Mesothelial cell of epicardium (in vitro differentiated cells): ENCODE measurements at places on chromosomes 6 and 20. TPM values are rescaled to one million over a fixed set of nuclear protein-coding genes. Genes with fewer than 3 reads are reported as not detected.
A peak's percentile ranks its signal among the peaks of the same experiment; 100 is the strongest.

DNA sequence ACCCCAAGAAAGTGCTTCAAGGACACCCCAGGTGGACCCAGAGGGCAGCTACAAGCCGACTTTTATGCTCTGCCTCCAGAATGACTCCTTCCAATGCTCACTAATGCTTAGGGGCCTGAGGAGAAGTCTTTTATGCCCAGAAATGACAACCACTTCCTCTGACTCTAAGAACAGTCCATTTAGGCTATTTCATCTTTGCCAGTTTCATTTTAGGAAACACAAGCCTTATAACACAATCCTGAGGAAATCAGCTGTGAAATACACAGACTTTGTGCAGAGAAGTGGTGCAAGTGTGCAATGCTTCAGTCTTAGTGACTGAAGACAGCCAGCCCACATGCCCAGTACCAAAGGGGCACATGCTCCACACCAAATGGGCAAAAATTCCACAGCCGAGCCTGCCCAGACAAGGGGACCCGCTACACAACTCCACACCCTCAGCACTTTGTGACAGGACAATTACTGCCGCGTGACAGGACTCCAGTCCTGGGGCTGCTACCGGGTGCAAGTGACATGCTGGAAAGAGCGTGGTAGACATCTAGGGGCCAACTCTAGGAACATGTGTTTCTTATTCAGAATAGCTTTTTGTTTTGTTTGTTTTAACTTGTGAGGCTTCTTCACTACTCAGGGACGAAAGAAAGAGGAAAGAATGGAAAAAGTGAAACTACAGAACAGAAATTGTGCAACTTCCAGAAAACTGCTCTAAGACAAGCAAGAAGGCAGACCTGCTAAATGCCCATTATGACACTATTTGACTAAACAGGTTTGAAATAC is 28.2 kb upstream of the PLAGL1 start:
- H3K36me3 ChIP-seq, result peaks cover 2% of the 10 kb centered on the region
- no peak for DNase-seq
- H3K4me3 ChIP-seq, result no peak overlapping the region
- H3K27ac ChIP-seq, result peak overlapping the region; percentile 0
- H3K4me1 ChIP-seq, result peaks cover 7% of the 10 kb centered on the region

DNA sequence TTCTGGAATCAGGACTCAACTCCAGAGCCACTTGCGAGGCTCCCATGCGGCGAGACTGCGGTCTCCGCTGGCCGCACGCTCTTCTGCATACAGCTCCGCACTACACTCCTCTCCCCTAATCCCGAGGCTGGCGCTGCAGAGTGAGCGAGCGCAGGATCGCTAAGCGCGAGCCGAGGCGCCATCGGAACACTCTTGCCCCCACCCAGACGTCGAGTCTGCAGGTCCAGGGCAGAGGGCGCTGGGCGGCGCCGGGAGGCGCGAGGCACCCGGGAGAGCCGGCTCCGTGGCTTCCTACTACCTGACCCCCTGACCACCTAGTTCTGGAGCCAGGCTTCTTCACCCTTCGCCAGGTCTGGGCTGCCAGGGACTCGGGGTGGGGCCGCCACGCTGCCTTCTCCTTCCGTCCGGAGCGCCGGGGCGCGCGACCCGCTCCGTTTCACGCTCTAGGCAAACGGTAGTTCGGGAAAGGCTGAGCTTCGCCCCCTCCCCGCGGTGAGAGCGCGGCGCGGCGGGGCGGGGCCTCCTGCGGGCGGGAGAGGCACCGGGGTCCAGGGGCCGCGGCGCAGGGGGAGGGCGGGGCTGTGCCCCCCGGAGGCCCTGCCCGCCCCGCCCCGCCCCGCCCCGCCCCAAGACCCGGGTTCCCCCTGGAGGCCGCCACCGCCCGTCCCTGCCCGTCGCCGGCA is 5.4 kb upstream of the TUBB2A start:
- H3K27me3 ChIP-seq, result peaks cover 39% of the 10 kb centered on the region
- peaks cover 29% of the 10 kb centered on the region for H3K4me1 ChIP-seq

GRCh38 chr6:5566718-5567117 is 305.4 kb downstream of the FARS2 start:
- no peaks in the 10 kb centered on the region for H3K4me1 ChIP-seq
- no peaks in the 10 kb centered on the region for H3K27me3 ChIP-seq
- H3K27ac ChIP-seq, result no peak overlapping the region
- H3K36me3 ChIP-seq, result peaks cover 10% of the 10 kb centered on the region
- DNase-seq, result no peak
- no peak overlapping the region for H3K4me3 ChIP-seq

GRCh38 chr6:44044940-44045671 is 82.1 kb downstream of the MRPL14 start:
- no peaks in the 10 kb centered on the region for H3K27me3 ChIP-seq
- no peak for DNase-seq
- H3K27ac ChIP-seq, result no peak overlapping the region
- H3K36me3 ChIP-seq, result no peaks in the 10 kb centered on the region
- H3K4me3 ChIP-seq, result no peak overlapping the region

- no peaks in the 10 kb centered on the region for H3K27me3 ChIP-seq
- no peak overlapping the region for H3K4me3 ChIP-seq
- H3K27ac ChIP-seq, result no peak overlapping the region
These were observed 226.4 kb downstream of the CLIC5 start for GRCh38 chr6:45789238-45789637.

DNA sequence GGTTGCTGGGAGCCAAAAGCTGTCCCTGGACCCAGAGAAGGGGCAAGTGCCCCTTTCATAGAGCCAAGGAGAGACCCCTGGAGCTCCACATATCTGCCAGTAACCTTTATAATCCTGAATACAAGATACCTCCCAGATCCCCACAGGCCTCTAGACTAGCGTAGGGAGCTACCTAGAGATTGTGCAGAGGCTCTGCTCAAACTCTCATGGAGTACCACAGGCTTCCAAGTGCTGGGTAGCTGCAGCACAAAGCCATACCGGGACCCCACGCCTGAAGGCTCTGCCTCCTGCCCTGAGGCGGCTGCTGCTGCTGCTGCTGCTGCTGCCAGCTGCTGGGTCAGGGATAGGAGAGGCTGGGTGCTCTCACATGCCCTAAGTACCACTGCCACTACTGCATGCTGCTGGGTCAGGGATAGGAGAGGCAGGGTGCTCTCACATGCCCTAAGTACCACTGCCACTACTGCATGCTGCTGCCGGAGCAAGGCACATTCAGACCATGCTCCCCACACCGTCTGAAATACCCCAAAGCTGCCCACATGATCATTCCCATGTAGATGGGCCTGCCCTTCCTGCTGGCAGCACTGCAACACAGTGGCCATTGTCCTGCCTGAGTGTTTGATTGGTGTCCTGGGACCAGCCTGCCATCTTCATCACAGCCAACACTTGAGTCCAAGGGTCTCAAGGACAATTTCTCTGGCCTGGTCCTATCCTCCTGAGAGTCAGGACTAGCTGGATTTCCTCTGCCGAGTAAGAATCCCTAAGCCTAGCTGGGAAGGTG is 1434.3 kb upstream of the ADGRB3 start:
- no peak for DNase-seq
- H3K4me1 ChIP-seq, result no peaks in the 10 kb centered on the region
- no peak overlapping the region for H3K27ac ChIP-seq
- no peaks in the 10 kb centered on the region for H3K27me3 ChIP-seq
- H3K4me3 ChIP-seq, result no peak overlapping the region

- peaks cover 2% of the 10 kb centered on the region for H3K36me3 ChIP-seq
- H3K27me3 ChIP-seq, result no peaks in the 10 kb centered on the region
- no peak for DNase-seq
- peaks cover 36% of the 10 kb centered on the region for H3K4me1 ChIP-seq
- H3K27ac ChIP-seq, result peak overlapping the region; percentile 93
These were observed 96.0 kb downstream of the MAP3K5 start for GRCh38 chr6:136696238-136696637.

DNA sequence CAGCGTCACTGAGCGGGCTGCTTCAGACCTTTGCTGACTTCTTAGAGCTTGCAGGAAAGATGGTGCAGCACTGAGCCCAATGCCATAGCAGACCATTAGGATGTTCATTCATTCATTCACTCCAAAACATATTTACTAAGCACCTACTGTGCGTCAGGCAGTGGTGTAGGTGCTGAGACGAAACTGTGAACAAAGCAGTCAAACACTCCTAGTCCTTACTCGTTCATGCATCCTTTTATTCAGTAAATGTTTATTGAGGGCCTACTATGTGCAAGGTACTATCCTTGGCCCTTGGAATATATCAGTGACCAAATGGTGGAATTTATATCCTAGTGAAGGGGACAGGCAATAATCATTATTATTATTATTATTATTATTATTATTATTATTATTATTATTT is 76.6 kb downstream of the TOX2 start:
- peaks cover 3% of the 10 kb centered on the region for H3K27me3 ChIP-seq
- no peak overlapping the region for H3K4me3 ChIP-seq
- H3K27ac ChIP-seq, result no peak overlapping the region
- H3K36me3 ChIP-seq, result no peaks in the 10 kb centered on the region

- no peak overlapping the region for H3K27ac ChIP-seq
- no peaks in the 10 kb centered on the region for H3K4me1 ChIP-seq
- H3K4me3 ChIP-seq, result no peak overlapping the region
- H3K36me3 ChIP-seq, result peaks cover 46% of the 10 kb centered on the region
- no peak for DNase-seq
These were observed 33.5 kb downstream of the WDR27 start for GRCh38 chr6:169668203-169668847.

DNA sequence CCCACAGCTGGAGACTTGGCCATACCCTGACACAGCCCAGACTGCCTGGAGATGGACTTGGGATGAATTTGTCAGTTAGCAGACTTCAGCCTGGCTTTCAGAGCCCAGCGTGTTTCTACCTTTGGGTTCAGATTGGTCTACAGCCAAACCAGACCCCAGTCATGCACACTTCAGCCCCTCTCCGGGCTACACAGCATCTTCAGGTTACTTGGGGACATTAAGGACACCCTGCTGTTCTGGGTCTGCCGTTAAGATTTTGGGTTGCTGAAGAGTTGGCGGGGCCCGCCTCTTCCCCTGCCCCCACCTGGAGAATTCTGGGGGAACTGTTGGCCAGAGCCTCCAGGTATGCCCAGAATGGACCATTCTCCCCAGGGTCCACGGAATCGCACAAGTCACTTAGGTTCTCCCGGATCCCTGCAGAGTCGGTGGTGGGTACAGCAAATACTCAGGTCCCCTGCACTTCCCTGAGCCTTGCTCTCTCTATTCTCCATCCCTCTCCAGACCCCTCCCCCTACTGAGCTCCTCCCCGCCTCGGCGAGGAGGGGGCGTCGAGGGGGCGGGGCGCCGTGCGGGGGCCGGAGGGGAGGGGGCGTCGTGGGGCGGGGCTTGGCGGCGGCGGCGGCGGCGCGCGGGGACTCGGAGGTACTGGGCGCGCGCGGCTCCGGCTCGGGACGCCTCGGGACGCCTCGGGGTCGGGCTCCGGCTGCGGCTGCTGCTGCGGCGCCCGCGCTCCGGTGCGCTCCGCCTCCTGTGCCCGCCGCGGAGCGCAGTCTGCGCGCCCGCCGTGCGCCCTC is at the start of gene PTK7:
Gene PTK7 (plus strand): TSS at position 645 of the 794 bp plus-strand sequence. CDS start 175 bp downstream, outside the sequence.
- peak within 1 kb of the TSS; percentile 86 for H3K4me3 ChIP-seq
- DNase-seq, result peak; percentile 89
- H3K27ac ChIP-seq, result peak within 1 kb of the TSS; percentile 92
- no peaks in the 10 kb centered on the region for H3K27me3 ChIP-seq
- peaks cover 14% of the 10 kb centered on the region for H3K36me3 ChIP-seq

The C20orf202 gene
- total RNA-seq, result 0.22 to 0.27 TPM in 2 of 3 replicates, not detected in the other

GRCh38 chr6:166997768-166998255 is 1.4 kb upstream of the CEP43 start:
- no peak for DNase-seq
- H3K27me3 ChIP-seq, result no peaks in the 10 kb centered on the region
- peak overlapping the region; percentile 0 for H3K27ac ChIP-seq
- H3K36me3 ChIP-seq, result peaks cover 1% of the 10 kb centered on the region
- peak overlapping the region; percentile 87 for H3K4me3 ChIP-seq

The SGK2 gene
- total RNA-seq, result 7.3 to 10.5 TPM (median 9.9 TPM) in 3 replicates

The ASIP gene
- not detected in 3 replicates for total RNA-seq
